ENCODE measurements at places on chromosomes 7 and 10.

DNA sequence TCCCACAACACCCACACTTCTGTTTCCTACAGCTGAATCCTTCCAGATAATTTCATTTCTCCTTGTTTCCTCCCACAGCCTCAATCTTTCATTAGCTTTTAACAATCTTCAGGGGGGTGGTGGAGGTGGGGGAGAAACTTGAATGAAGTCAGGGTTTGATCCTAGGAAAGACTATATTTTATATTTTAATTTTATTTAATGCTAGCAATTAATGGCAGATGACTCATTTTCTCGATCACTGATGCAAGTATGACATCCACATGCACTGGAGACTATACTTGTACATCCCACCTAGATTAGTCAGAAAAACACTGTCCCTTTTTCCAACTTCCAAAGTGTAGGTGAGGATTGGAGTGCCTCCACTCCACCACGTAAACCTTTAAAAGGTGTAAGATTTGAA is 1181.3 kb upstream of the AUTS2 start:
- DNase-seq: no peak

DNA sequence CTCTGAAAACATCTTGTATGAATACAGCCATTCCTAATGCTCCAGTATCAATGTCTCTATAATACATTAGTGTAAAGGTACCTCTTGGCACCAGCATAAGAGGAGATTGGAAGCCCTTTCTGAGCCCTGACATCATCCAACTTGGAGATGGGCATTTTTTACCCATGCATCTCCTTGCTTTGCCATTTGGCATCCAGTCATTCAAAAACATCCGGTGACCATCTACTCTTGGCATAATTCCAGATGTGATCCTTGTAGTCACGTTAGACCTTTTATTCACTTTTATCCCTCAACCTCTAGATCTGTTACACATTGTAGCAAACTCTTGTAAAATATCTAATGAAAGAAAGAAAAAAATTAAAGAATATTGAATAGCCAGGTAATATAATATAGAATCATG is 17.9 kb upstream of the SGMS1 start:
- DNase-seq: no peak

- no peak for DNase-seq
Observed at GRCh38 chr7:94676431-94676830, 20.5 kb upstream of the SGCE start.

DNA sequence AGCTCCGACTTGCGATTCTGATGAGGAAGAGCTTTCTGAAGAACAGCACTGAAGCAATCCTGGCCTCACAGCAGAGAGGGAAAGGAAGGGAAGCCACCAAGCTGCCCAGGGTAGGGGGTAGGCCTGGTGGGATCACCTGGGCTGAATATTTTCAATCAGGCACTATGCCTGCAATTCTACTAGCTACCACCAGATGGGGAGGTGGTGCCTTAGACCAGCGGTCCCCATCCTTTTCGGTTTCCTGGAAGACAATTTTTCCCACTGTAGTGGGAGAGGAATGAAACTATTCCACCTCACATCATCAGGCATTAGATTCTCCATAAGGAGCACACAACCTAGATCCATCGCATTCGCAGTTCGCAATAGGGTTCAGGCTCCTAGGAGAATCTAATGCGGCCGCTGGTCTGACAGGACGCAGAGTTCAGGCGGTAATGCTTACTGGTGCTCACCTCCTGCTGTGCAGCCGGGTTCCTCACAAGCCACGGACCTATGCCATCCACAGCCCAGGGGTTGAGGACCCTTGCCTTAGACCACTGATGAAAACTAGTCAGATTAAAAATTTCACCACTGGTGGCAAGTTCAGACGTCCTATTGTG is 2.7 kb downstream of the LRRC20 start:
- DNase-seq: no peak

DNA sequence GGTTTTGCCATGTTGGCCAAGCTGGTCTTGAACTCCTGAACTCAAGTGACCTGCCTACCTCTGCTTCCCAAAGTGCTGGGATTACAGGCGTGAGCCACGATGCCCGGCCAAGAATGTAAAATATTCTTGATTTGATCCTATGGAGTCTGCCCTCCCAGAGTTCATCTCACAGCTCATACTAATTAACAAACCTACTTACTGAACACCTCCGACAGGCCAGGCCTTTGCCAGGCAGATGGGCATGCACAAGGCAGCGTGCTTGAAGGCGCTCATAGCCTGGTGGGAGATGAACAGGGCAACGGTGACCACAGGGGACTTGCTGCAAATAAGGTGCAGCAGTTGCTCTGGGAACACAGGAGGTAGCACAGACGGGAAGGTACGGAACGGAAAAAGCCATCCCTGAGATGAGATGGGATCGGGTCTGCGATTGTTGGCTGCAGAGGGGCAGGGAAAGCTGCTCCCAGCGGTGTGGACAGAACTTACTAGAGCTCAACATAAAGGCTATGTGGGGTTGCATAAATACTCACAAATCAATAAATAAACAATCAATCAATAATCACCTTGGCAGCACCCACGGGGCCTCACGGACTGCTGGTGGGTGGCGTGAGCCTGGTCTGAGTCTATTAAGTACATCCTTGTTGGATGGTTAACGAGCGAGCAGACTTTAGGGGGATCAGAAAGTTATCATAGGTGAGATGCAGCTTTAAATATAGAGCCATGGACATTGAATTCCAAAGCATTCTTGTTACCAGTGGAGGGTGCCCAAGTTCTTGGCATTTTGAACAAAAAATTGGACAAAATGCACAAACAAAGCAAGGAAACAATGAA is 4.7 kb downstream of the ACBD7 start:
- no peak for DNase-seq

DNA sequence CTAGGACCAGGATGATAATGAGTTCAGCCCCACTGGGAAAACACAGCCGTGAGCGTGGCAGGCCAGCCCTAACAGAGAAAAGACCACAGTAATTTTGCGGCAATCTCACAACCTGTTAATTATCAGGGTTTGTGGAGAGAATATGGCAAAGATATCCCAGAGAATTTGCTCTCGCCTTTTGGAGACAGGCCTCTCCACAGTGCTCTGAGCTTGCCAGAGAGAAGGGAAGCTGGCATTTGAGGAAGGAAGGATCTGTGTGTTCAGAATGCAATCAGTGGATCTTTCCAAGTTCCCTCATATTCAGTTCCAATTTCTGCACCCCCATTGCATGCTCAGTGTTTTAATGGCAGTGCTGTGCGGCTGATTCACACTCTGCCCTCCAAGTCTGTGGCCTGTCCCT is 60.2 kb downstream of the PLPP4 start:
- no peak for DNase-seq

GRCh38 chr10:72263613-72264241 is 10.0 kb upstream of the DDIT4 start:
- no peak for DNase-seq

- DNase-seq: no peak
Observed at GRCh38 chr7:43198016-43198415, 85.6 kb downstream of the HECW1 start.
